ENCODE measurements at places on chromosomes 11 and 22. TPM values are rescaled to one million over a fixed set of nuclear protein-coding genes. Genes with fewer than 3 reads are reported as not detected.
A peak's percentile ranks its signal among the peaks of the same experiment; 100 is the strongest.

DNA sequence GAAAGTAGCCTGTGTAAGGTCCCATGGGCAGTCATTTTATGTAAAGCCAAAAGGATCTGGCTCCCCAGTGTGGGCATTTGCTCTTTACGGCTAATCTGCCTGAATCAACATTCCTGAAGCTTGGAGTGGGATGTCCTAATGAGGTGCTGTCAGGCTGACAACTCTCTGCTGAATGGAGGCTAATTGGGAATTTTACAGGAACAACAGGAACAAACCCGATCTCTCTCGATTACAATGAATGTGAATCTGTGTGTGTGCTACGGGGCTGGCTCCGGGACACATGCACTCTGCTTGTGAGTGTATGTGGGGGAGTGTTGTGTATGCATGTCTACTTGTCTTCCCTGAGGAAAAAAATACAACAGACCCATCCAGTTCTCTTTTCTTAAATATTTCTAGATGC is 415.2 kb downstream of the TENM4 start:
- no peak for DNase-seq

DNA sequence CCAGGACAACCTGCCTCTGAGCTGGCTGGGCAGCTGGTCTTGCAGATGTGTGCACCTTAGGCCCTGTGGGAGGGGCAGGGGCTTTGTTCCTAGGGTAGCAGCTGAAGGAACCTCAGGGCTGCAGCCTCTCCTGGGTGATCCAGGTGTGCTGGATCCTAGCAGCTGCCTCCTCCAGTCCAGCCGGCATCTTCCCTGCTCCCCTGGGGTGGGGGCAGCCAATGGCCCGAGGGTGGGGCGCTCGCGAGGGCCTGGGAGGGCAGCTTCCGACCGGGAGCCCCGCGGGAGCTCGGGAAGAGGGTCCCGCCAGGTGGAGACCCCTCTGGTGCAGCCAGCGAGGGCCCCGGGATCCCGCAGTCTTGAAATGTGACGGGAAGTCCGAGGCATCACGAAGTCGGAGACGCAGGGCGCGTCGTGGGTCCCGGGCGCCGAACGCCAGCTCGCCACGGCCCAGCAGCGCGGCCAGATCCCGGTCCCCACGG is 1.7 kb downstream of the IFITM1 start:
- DNase-seq: no peak

DNA sequence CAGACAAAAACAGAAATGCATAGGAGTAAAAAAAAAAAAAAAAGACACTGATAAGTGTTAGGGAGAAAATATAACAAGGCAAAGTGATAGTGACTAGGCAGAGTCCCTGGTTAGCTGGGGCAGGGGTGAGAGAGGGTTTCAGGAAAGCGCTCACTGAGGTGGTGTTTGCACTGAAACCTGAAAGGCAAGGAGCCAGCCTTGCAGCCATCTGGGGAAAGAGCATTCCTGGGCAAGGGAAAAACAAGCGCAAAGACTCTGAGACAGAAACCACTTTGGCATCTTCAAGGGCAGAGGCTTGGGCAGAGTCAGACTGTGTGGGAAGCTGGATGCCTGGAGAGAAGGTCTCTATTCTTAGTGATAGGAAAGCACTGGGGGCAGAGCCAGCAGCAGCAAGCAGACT is 14.5 kb downstream of the CLMP start:
- DNase-seq: no peak

GRCh38 chr11:126914941-126915340 is 85.6 kb downstream of the KIRREL3 start:
- DNase-seq: peak; percentile 71

PNPLA2 gene
- total RNA-seq: 20.0 TPM

GRCh38 chr22:27705408-27706080 is 96.0 kb downstream of the MN1 start:
- peak; percentile 35 for DNase-seq

GRCh38 chr11:123195188-123196059 is at the start of gene CLMP:
CLMP (minus strand) TSS chr11:123195248; CDS start chr11:123194940, 308 bp downstream.
- peak; percentile 70 for DNase-seq

- DNase-seq: no peak
Measured at GRCh38 chr11:60743058-60743457, 13.6 kb upstream of the MS4A15 start.

IGSF9B gene
- 1.7 TPM for total RNA-seq

DNA sequence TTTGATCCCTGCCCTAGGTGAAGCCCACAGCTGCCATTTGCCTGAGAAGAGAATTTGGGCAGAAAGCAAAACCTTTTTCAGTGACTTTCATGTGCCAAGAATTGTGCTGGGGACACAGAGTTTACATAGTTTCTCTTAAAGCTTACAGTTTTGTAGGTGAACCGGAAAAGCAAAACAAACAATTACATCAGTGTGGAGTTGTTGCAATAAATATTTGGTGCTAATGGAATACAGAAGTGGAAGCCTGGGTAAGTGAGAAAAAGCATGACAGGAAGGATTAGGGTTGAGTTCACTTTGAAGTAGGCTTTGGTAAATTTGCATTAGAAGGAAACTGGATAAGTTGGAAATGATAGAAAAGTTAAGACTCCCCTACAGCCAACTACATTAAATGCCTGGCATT is 82.7 kb downstream of the RASSF10 start:
- DNase-seq: no peak

DNA sequence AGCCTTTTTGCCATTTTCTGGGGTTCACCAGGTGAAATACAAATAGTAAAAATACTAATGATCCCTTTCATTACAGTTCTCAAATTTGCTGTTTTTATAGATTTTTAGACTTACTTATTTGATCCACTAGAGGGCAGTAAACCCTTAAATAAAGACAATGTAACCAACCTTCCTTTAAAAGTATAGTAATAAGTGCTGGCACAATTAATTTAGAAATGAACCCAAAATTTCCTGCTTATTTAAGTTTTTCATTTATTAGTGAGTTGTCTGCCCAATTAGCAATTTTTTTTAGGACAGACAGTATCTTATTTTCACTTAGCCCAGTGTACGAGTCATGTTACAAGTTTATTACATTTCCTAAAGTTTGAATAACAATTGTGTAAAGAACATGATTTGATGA is 4.7 kb downstream of the DDIAS start:
- peak; percentile 59 for DNase-seq

FDXACB1 gene
- total RNA-seq: 0.98 TPM

- no peak for DNase-seq
Measured at GRCh38 chr11:17714356-17714854, 5.0 kb upstream of the MYOD1 start.

IL18 gene
- 0.81 TPM for total RNA-seq

DNA sequence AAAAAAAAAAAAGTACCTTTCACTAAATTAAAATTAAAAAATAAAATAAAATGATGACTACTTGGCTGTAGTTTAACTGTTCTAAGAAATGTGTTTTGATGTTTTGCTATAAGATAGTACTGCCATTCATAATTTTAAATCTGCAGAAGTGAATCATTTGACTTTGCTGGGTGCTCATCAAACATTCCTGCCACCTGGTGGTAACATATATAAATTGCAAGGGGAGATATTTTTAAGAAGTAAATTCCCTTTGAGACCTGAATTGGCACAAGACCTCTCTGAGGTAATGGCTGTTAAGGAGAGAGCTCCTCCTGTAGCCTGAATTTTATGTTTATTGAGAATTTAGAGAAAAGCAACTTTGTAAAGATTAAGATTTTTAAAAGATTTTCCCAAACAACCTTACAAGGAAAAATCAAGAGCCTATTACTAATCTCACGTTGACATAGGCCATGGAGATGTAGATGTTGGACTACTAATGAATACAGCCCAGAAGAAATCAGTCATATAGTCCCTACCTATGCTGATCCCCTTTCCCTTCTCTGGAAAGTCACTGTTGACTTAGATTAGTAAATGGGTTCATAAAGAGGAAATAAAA is 11.9 kb upstream of the NARS2 start:
- no peak for DNase-seq

DNA sequence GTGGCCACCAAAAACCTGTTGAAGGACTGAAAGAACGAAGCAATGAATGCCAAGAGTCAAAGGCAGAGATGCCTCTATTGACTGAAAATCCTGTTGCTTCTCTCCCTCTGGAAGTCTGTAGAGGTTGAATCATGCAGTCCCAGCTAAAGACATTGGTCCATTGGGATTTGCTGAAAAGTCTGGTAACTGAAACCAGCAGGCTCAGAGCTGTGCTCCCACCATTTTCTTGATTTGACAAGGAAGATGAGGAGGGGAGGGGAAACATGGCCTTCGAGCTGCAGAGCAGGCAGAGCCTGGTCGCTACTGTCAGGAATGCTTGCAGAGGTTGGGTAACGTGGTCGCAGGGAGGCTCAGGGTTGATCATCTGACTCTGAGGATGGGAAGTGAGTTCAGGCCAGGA is 72.8 kb upstream of the CSNK2A3 start:
- DNase-seq: no peak

CSRP3 gene
- total RNA-seq: 0.27 TPM

- no peak for DNase-seq
Measured at GRCh38 chr11:64314805-64315561, 2.4 kb downstream of the TRMT112 start.

DNA sequence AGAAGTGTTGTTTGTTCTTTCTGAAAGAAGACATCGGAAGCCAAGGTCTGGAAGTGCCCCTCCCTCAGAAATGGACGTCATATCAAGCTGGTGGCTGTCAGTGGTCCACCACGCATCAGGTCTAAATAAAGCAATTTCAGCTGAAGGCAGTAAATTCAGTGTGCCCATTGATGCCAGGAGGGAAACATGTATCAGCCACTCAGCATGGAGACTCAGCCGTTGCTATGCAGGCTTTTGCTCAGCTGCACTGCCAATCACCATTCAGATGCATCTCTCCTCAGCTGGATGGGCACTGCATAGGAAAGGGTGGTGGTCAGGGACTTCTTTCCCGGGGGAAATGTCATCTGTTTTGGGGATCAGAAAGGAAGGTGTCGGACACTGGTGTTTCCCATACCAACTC is 878.2 kb downstream of the NTM start:
- no peak for DNase-seq

DNA sequence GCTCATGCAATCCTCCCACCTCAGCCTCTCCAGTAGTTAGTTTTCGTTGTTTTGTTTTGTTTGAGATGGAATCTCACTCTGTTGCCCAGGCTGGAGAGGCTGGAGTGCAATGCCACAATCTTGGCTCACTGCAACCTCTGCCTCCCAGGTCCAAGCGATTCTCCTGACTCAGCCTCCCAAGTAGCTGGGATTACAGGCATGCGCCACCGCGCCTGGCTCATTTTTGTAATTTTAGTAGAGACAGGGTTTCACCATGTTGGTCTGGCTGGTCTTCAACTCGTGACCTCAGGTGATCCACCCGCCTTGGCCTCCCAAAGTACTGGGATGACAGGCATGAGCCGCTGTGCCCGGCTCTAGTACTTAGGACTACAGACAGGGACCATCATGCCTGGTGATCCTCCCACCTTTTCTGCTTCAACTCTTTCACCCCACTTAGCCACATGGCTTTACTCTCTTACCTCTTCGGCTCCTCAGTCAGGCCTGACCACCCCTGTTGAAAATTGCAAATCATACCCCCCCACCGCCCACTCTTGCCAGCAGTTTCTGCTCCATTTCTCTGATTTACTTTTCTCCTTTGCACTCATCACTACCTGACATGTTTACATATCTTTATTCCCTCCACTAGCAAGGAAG is 157.1 kb upstream of the GRK3 start:
- no peak for DNase-seq
